ENCODE measurements at places on chromosomes 4 and X.

GRCh38 chr4:83010522-83011318 is at the start of gene LIN54:
Gene LIN54 (minus strand): TSS chr4:83010823. CDS start chr4:82984844, 25,979 bp downstream.
- DNase-seq = peak; percentile 46

DNA sequence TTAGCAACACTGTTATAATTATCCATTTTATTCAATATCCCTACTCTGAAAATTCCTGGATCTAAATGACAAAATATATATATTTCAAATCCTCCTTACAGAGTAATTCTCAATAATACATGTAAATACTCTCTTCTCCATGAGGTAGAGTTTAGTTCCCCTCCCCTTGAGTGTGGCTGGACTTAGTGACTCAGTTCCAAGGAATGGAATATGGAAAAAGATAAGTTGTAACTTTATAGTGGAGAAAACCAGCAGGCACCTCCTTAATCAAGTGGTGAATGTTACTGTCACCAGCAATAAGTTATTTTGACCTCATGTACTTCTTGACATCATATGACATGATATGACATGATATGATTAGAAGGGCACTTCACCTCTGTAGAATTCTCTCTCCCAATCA is 302.0 kb downstream of the RAB28 start:
- no peak for DNase-seq

DNA sequence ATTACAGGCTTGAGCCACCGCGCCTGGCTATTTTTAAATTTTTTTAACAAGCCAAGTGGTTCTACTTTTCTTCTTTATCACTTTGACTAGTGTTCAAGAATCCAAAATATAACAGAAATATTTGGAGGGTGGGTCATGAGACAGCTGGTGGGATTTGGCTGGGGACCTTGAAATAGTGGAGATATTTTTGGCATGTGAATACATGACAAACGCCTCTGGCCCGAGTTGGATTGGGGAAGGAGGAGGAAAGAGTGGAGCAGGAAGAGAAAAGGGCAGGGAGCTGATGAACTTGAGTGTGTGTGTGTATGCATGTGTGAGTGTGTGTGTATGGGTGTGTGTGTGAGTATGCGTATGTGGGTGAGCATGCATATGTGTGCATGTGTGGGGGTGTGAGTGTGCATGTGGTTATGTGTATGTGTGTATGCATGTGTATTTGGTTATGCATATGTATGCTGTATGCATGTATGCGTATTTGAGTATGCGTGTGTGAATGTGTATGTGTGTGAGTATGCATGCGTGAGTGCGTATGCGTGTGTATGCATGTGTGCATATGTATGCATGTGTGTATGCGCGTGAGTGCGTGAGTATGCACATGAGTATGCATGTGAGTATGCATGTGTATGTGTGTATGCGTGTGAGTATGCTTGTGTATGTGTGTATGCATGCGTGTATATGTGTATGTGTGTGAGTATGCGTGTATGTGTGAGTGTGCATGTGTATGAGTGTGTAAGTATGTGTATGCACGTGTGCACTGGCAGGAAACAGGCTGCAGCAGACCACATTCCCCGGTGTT is 49.6 kb downstream of the JADE1 start:
- peak; percentile 79 for DNase-seq

DNA sequence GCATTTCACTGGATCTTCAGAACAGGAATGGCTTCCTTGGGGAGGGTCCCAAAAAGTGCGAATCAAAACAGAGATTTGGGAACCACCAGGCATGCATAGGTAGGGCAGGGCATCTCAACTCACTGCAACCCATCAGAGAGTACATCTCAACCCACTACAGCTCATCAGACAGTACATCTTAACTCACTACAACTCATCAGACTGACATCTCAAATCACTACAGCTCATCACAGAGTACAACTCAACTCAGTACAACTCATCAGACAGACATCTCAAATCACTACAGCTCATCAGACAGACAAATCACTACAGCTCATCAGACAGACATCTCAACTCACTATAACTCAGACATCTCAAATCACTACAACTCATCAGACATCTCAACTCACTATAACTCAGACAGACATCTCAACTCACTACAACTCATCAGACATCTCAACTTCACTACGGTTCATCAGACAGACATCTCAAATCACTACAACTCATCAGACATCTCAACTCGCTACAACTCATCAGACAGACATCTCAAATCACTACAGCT is 47.5 kb upstream of the CLDN34 start:
- DNase-seq = no peak

GRCh38 chrX:16212436-16212835 is 45.2 kb downstream of the MAGEB17 start:
- no peak for DNase-seq

- no peak for DNase-seq
Measured at GRCh38 chr4:139054791-139055505, 39.4 kb downstream of the NOCT start.

DNA sequence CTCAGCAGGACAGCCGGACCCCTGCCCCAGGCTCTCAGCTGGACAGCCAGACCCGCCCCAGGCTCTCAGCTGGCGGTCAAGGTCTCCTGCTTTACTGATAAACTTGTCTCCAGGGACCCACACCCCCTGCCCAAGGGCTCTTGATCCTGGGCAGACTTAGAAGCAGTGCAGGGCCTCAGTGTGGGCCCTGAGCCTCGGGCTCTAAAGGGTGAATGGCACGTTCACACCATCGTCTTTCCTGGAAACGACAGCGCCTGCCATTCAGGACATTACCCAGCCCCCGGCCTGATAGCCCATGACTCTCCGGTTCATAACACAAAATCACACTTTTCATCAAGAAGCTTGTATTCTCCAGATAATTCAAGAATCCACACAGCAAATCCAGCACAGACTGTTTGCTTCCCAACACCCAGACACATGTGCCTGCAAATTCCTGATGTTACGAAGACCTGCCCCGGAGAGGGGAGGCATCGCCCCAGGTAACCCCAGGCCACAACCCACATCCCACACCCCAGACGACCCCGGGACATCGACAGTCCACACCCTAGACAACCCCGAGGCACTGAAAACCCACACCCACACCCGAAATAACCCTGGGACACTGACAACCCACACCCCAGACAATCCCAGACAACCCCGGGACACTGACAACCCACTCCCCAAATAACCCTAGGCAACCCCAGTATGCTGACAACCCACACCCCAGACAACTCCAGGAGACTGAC is 136.8 kb downstream of the FAM53A start:
- no peak for DNase-seq

DNA sequence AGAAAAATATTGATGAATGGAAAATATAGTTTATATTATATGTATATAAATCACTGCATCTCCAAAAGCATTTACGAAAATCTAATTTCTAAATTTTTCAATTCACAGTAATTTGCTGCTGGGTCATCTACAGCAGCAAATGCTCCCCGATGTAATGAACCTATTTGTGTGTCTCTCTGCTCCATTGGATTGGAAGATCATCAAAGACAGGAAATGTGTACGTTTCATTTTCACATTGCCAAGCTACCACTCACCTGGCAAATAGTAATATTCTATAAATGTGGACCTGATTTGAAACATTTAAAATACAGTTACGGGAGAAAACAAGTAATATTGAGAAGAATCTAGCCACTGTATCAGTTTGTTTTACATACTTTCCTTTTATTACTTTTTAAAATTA is 317.7 kb downstream of the PAPSS1 start:
- DNase-seq = no peak

GRCh38 chrX:52923781-52924241 is 26.7 kb downstream of the FAM156B start:
- no peak for DNase-seq

DNA sequence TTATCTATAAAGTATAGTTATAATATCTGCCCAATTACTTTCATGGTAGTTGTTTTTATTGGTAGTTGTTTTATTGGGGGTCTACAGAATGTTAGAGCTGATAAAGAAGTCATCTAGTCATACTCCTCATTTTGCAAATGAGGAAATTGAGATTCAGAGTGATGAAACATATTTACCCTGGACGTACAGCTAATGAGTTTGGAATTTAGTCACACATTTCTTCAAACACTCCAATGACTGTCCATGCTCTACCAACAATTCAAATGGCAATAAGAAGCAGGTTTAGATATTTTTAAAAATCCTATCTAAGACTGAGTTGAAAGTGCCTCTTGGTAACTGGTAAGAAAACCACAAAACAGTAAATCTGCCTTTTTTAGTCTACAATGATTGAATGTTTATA is 98.2 kb downstream of the MAGEC1 start:
- no peak for DNase-seq

DNA sequence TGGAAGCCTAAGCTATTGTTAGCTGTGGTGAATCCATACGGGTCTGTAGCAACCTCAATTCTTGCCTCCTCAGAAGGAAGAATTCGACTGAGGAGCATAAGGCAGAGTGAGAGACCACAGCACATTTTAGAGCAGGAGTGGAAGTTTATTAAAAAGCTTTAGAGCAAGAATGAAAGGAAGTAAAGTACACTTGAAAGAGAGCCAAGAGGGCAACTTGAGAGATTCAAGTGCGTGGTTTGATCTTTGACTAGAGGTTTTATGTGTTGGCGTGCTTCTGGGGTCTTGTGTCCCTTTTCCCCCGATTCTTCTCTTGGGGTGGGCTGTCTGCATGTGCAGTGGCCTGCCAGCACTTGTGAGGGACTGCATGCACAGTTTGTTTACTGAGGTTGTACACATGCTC is 880.6 kb upstream of the INTU start:
- no peak for DNase-seq

DNA sequence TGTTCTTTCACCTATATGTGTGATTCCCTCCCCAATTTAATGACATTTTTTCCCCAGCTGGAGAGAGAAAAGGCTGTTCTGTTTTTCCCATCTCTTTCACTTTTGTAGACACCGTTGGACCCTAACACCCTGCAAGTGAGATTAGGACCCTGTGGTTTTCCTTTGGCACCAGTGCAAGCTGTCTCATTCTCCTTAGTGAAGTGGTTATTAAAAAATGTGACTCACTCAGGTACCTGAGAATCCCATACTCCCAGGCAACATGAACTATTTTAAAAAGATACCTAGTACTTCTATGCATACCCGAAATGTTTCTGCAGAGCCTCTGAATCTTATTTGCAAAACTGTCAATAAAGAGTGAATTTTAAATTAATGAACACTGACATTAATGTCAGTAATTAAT is 175.7 kb upstream of the TBC1D9 start:
- no peak for DNase-seq

DNA sequence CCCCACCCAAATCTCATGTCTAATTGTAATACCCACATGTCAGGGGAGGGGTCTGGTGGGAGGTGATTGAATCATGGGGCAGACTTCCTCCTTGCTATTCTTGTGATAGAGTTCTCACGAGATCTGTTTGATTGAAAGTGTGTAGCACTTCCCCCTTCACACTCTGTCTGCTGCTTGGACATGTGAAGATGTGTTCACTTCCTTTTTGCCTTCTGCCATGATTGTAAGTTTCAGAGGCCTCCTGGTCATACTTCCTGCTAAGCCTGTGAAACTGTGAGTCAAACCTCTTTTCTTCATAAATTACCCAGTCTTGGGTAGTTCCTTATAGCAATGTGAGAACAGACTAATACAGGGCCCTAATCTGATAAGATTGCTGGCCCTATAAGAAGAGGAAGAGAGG is 1514.8 kb downstream of the RPA4 start:
- DNase-seq = no peak

DNA sequence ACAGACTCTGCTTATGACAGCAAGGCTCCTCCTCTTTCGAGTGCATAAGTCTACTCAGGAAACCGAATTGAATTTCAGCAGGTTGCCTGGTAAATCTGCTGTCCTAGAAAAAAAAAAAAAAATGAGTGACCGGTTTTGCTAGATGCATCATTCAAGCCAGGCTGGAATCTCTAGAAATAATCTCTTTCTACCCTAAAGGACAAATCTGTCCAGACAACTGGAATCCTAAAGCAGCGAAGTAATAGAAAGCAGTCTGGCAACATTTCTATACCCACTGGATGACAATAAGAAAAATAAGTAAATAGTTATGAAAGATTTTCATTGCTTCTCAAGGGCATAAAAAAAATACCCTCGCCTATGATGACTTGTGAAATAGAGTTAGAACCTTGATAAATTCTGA is 703.5 kb downstream of the RPA4 start:
- no peak for DNase-seq

DNA sequence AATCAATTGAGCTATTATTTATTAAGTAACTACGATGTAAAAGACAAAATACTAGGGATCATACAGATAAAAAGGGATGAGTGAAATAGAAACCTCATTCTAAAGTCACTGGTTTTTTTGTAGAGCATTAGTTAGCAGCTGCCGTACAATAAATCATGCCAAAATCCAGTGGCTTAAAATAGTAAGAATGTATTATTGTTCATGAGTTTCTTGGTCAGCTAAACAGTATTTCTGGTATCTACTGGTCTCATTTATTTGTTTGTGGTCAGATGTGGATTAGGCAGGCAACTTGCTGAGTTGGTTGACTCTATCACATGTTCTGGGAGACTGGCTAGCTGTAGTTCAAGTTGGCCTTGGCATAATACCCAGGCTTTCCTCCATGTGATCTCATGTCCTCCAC is 667.3 kb downstream of the GALNTL6 start:
- no peak for DNase-seq

DNA sequence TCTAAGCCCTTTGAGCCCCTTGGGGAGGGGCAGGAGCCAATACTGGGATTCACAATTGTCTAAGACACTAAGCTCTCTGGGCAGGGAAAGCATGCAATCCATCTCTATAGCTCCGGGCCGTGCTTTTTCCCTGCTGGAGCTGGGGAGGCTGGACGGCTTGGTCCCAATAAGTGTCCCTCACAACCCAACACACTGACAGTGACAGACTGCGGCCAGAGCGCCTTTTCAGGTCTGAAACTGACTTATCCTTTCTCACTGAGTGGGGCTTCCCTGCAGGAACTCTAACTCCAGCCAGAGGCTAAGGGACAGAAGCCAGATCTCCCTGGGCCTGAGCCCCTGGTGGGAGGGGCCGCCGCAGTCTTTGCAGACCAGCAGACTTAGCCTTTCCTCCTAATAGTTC is 146.6 kb upstream of the PBDC1 start:
- DNase-seq = no peak

DNA sequence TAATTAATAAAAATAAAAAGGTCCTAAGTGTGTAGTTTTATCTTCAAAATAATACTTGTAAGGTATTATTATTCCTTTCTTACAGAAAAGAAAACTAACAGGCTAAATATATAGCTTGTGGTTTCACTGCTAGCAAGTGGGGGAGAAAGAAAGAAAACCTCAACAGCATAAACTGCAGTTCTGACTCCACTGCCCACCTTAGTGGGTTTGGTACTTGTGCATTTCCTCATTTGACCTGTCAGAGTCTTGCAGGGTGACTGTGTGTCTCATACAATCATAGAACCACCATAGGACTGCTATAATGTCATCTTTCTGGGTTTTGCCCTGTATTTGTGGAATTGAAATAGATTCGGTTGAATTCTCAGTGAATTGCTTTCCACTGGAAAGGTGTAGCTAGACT is 94.7 kb upstream of the PUDP start:
- no peak for DNase-seq

GRCh38 chr4:109435635-109436034 is 2.0 kb downstream of the SEC24B start:
- DNase-seq = no peak

Measured in fibroblast of skin of left quadriceps (primary cell).